CD8-positive, alpha-beta memory T cell (primary cell): ENCODE measurements at places on chromosomes 2 and 18. TPM values are rescaled to one million over a fixed set of nuclear protein-coding genes. Genes with fewer than 3 reads are reported as not detected.

- no peaks in the 10 kb centered on the region for H3K27me3 ChIP-seq
- DNase-seq, result no peak
- H3K27ac ChIP-seq, result no peak overlapping the region
Observed at GRCh38 chr18:9466846-9467245, 8.5 kb upstream of the RALBP1 start.

- DNase-seq, result no peak
- H3K4me1 ChIP-seq, result no peaks in the 10 kb centered on the region
- no peaks in the 10 kb centered on the region for H3K36me3 ChIP-seq
Observed at GRCh38 chr2:209636076-209636475, 135.6 kb upstream of the UNC80 start.

- H3K4me1 ChIP-seq, result no peaks in the 10 kb centered on the region
- H3K36me3 ChIP-seq, result no peaks in the 10 kb centered on the region
- H3K4me3 ChIP-seq, result no peak overlapping the region
- DNase-seq, result no peak
- H3K27me3 ChIP-seq, result no peaks in the 10 kb centered on the region
Observed at GRCh38 chr2:85524336-85524908, 14.5 kb upstream of the MAT2A start.

- no peaks in the 10 kb centered on the region for H3K27me3 ChIP-seq
- H3K27ac ChIP-seq, result no peak overlapping the region
- H3K4me3 ChIP-seq, result no peak overlapping the region
- no peaks in the 10 kb centered on the region for H3K36me3 ChIP-seq
- H3K4me1 ChIP-seq, result no peaks in the 10 kb centered on the region
Observed at GRCh38 chr2:15890936-15891905, 49.1 kb upstream of the MYCN start.

DNA sequence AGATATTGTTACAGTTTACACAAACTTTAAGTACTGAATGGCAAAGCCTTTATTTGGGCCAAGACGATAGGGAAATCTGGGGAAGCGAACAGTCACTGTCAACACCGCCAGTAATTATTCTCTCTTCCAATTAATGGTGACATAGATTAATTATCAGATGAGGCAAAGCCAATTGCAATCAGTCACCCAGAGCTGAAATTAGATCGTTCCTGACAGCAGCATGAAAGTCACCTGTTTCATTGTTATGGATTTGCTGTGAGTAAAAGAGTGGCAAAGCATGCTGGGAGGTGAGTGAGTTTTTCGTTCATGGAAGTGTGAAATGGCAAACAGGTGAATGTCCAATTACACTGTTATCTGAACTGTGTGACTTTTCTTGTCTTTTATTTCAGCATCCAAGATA, 164.8 kb upstream of the KLHL14 start:
- H3K27ac ChIP-seq, result no peak overlapping the region
- DNase-seq, result no peak
- H3K4me3 ChIP-seq, result no peak overlapping the region
- H3K36me3 ChIP-seq, result no peaks in the 10 kb centered on the region
- H3K27me3 ChIP-seq, result no peaks in the 10 kb centered on the region
- H3K4me1 ChIP-seq, result no peaks in the 10 kb centered on the region

GRCh38 chr18:63263444-63263843, 56.1 kb downstream of the BCL2 start:
- H3K4me1 ChIP-seq, result peaks cover 21% of the 10 kb centered on the region
- H3K27ac ChIP-seq, result no peak overlapping the region
- DNase-seq, result no peak
- H3K27me3 ChIP-seq, result no peaks in the 10 kb centered on the region

DNA sequence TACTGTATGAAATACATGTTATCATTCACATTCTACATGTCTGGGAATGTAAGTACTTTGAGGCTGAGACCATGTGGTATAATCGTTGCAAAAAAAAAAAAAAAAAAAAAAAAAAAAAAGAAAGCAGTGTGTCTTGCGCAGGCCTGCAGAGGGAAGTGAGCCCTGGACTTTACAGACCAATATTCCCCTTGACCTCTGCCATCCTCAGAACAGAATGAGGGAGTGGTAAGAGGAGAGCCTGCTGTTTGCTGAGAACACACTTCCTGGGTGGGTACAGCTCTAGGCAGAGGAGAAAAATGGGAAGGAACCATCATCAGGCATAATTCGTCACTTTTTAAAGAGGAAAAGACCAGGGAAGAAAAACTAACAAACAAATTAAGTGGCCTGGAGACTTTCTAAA, 28.8 kb upstream of the TBC1D8 start:
- no peaks in the 10 kb centered on the region for H3K36me3 ChIP-seq
- no peak for DNase-seq
- H3K27ac ChIP-seq, result no peak overlapping the region
- no peaks in the 10 kb centered on the region for H3K27me3 ChIP-seq
- H3K4me3 ChIP-seq, result no peak overlapping the region
- no peaks in the 10 kb centered on the region for H3K4me1 ChIP-seq

DNA sequence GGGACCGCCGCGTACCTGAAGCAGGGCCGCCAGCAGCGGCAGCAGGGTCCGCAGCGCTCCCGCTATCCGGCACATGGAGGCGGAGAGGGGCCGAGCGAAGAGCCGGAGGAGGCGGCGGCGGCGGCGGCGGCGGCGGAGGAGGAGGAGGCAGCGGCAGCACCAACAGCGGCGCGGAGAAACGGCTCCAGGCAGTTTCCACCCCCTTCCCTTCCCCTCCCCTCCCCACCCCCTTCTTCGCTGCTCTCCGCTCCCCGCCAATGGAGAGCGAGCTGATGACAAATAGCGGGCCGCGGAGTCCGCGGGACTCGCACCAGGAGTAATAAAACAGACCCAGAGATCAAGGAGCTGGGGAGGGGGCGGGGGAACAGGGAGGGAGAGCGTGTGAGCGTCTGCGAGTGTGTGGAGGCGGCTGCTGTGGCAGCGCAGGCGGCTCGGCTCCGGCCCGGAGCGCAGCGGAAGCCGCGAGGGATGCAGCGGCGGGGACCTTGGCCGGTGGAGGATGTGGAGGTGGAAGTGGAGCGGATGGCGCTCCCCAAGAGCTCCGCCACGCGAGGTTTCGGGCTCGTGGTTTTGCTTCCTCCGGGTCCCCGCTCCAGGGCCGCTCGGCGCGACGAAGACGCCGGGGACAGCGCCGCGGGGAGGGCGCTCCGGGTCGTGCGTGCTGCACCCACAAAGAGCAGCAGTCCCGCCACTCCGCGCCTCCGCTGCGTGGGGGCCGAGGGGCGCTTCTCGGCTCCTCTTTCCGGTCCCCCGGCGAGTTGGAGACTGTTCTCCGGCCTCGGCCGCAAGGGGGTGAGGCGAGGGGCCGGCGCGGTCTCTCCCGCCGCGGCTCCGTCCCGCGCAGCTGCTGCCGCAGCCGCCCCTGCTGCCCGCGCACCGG, at the start of gene CDH2:
Gene CDH2 (minus strand): TSS at position 183 of the 880 bp plus-strand sequence. CDS start 108 bp downstream, at position 75.
- peaks cover 3% of the 10 kb centered on the region for H3K27me3 ChIP-seq
- no peak within 1 kb of the TSS for H3K27ac ChIP-seq
- no peak for DNase-seq
- no peak within 1 kb of the TSS for H3K4me3 ChIP-seq
- no peaks in the 10 kb centered on the region for H3K36me3 ChIP-seq
- no peaks in the 10 kb centered on the region for H3K4me1 ChIP-seq

GRCh38 chr2:84896567-84896966, 8.9 kb upstream of the TMSB10 start:
- DNase-seq, result no peak
- H3K4me3 ChIP-seq, result no peak overlapping the region
- peaks cover 53% of the 10 kb centered on the region for H3K4me1 ChIP-seq
- H3K36me3 ChIP-seq, result no peaks in the 10 kb centered on the region
- no peak overlapping the region for H3K27ac ChIP-seq
- H3K27me3 ChIP-seq, result no peaks in the 10 kb centered on the region

- no peaks in the 10 kb centered on the region for H3K36me3 ChIP-seq
- H3K4me3 ChIP-seq, result no peak overlapping the region
- H3K4me1 ChIP-seq, result no peaks in the 10 kb centered on the region
- H3K27me3 ChIP-seq, result no peaks in the 10 kb centered on the region
- DNase-seq, result no peak
Observed at GRCh38 chr2:101431486-101431885, 43.4 kb downstream of the RFX8 start.

- H3K4me3 ChIP-seq, result no peak overlapping the region
- no peak for DNase-seq
- no peaks in the 10 kb centered on the region for H3K27me3 ChIP-seq
- H3K27ac ChIP-seq, result no peak overlapping the region
- H3K36me3 ChIP-seq, result no peaks in the 10 kb centered on the region
- H3K4me1 ChIP-seq, result no peaks in the 10 kb centered on the region
Observed at GRCh38 chr2:215401896-215402379, 33.9 kb downstream of the FN1 start.

SPR gene
- 8.8 TPM for total RNA-seq

C1QL2 gene
- total RNA-seq, result not detected

RPS27A gene
- total RNA-seq, result 1,172 TPM

COLEC11 gene
- total RNA-seq, result 0.24 TPM

GATA6 gene
- total RNA-seq, result 0.04 TPM
